ENCODE measurements at places on chromosomes 3 and 15. TPM values are rescaled to one million over a fixed set of nuclear protein-coding genes. Genes with fewer than 3 reads are reported as not detected.
A peak's percentile ranks its signal among the peaks of the same experiment; 100 is the strongest.

The C3orf22 gene
- total RNA-seq, result not detected

GRCh38 chr3:101709126-101709525 lies 15.3 kb upstream of the CEP97 start:
- no peaks in the 10 kb centered on the region for H3K27me3 ChIP-seq
- no peak for DNase-seq
- no peaks in the 10 kb centered on the region for H3K36me3 ChIP-seq

The PLEKHO2 gene
- 7.9 TPM for total RNA-seq

DNA sequence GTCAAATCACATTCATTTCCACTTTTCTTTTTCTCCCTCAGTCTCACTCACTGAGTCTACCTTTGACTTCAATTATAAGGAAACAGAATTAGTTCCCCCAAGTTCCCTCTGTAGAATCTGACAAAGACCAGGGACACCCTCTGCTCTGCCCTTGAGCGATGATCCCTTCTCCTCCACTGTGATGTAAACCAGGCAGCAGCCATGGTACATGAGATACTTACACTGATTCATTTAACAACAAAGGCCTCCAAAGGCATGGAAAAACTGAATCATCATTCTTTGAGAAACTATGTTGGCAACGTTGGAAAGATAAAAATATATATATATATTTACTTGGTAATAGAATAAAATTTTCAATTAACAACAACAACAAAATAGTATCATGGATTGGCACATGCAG lies 84.1 kb downstream of the P3H2 start:
- peaks cover 11% of the 10 kb centered on the region for H3K4me1 ChIP-seq
- H3K27me3 ChIP-seq, result no peaks in the 10 kb centered on the region
- no peak overlapping the region for H3K27ac ChIP-seq

The LRRIQ4 gene
- total RNA-seq, result 1.3 TPM

GRCh38 chr3:48596676-48597407 lies 1.7 kb upstream of the COL7A1 start:
- H3K27me3 ChIP-seq, result no peaks in the 10 kb centered on the region
- peak overlapping the region; percentile 14 for H3K27ac ChIP-seq
- no peaks in the 10 kb centered on the region for H3K36me3 ChIP-seq

The SCN11A gene
- total RNA-seq, result not detected

DNA sequence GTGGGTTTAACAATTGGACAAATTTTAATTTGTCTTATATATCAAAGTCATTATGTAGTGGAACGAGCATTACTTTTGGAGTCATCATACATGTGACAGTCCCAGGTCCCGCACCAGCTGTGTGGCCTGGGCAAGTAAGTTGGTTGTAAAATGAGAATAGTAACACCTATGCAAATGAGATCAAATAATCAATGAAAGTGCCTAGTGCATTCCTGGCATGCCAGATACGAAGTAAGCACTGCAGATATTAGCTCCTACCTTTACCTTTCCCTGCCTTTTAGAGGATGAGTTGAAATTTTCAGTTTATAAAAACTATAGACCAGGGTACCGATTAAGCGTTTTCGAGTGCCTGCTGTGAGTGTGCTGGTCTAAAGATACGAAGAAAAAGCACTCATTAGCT lies 134.1 kb downstream of the LRIG1 start:
- H3K27me3 ChIP-seq, result no peaks in the 10 kb centered on the region
- H3K4me3 ChIP-seq, result no peak overlapping the region
- H3K4me1 ChIP-seq, result no peaks in the 10 kb centered on the region
- DNase-seq, result no peak
- no peak overlapping the region for H3K27ac ChIP-seq
- H3K36me3 ChIP-seq, result no peaks in the 10 kb centered on the region

DNA sequence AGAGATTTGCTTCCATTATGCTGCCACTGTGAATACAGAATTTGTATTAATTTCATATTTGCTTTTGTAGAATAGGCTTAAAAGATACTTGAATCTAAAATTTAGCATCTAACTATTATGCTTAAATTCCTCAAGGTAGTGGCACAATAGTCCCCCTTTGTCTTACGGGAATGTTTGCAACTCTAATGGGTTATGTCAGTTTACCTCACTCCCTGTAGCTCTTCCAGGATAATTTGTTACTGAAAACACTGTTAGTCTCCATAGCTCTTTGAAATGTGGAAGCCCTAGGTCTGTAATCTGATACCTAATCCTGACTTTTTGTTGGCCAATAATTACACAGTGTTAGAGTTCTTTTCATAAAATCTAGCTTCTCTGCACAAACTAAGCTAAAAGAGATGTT lies 433.4 kb downstream of the PYDC2 start:
- peaks cover 8% of the 10 kb centered on the region for H3K4me1 ChIP-seq
- no peak overlapping the region for H3K4me3 ChIP-seq
- no peaks in the 10 kb centered on the region for H3K36me3 ChIP-seq
- no peak overlapping the region for H3K27ac ChIP-seq

GRCh38 chr15:84868037-84868880 lies 16.2 kb upstream of the SLC28A1 start:
- no peaks in the 10 kb centered on the region for H3K4me1 ChIP-seq
- H3K36me3 ChIP-seq, result no peaks in the 10 kb centered on the region
- H3K27ac ChIP-seq, result no peak overlapping the region

DNA sequence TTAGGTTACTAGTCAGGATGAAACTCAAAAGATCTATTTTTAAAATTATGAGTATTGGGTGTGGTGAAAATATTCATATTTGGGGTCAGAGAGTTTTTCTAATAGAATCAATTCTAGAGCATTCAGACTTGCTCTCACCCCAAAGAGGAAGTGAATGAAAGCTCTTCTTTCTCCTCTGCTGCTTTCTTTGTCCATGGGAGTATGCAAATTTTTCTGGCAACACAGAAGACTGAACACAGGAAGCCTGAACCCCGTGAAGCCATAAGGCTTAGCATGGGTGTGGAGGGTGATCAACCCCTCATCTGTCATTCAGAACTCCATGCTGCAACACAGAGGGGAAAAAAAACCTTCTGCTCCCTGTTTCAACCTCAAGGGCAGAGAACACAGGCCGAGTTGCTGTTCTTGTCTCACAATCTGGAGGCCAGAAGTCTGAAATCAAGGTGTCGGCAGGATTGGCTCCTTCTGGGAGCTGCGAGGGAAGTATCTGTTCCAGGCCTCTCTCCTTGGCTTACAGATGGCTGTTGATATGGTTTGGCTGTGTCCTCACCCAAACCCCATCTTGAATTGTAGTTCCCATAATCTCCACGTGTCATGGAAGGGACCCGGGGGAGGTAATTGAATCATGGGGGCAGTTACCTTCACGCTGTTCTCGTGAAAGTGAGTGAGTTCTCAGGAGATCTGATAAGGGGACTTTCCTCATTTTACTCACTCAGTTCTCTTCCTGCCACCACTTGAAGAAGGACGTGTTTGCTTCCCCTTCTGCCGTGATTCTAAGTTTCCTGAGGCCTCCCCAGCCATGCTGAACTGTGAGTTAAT lies 33.7 kb upstream of the CD47 start:
- no peaks in the 10 kb centered on the region for H3K27me3 ChIP-seq
- DNase-seq, result no peak
- H3K36me3 ChIP-seq, result no peaks in the 10 kb centered on the region
